ENCODE measurements at places on chromosomes 3 and 15. TPM values are rescaled to one million over a fixed set of nuclear protein-coding genes. Genes with fewer than 3 reads are reported as not detected.
A peak's percentile ranks its signal among the peaks of the same experiment; 100 is the strongest.

Gene SERPINI1
- polyA plus RNA-seq: 7.0 TPM

- no peak for DNase-seq
Observed at GRCh38 chr3:14823910-14824629, 5.3 kb downstream of the FGD5 start.

Gene STRIT1
- 41.8 TPM for polyA plus RNA-seq

DNA sequence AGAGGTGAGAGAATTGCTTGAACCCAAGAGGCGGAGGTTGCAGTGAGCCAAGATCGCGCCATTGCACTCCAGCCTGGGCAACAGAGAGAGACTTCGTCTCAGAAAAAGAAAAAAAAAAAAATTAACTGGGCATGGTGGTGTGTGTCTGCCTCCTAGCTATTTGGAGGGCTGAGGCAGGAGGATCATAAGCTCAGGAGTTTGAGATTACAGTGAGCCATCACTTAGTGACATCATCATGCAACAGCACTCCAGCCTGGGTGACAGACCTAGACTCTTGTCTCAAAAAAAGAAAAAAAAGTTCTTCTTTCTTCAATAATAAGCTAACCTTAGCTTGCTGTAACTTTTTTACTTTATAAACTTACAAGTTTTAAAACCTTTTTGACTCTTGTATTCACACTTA is 99.8 kb downstream of the SLMAP start:
- DNase-seq: no peak

DNA sequence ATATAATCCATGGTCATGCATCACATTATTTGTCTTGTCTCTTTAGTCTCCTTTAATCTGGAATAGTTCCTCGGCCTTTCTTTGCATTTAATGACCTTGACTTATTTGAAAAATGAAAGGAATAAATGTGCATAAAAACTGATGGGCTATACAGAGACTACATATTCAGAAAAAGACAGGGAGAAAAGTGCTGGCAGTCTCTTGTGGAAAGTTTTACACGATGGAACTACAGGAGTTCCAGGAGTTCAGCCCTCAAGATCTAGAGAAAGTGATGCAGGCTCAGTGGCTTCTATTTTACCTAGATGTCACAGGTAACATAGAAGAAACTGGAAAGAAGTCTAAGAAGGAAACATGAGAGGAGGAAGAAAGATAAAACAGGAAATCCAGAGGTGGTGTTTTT is 7.6 kb upstream of the ABTB1 start:
- peak; percentile 65 for DNase-seq

- DNase-seq: no peak
Observed at GRCh38 chr3:24387493-24387892, 107.2 kb downstream of the THRB start.

Gene SIDT1
- 1.9 TPM for polyA plus RNA-seq

- peak; percentile 45 for DNase-seq
Observed at GRCh38 chr15:77160562-77161478, 89.9 kb upstream of the TSPAN3 start.

Gene RAB8B
- 13.2 TPM for polyA plus RNA-seq

GRCh38 chr3:59908280-59908679 is 858.5 kb upstream of the CFAP20DC start:
- no peak for DNase-seq

DNA sequence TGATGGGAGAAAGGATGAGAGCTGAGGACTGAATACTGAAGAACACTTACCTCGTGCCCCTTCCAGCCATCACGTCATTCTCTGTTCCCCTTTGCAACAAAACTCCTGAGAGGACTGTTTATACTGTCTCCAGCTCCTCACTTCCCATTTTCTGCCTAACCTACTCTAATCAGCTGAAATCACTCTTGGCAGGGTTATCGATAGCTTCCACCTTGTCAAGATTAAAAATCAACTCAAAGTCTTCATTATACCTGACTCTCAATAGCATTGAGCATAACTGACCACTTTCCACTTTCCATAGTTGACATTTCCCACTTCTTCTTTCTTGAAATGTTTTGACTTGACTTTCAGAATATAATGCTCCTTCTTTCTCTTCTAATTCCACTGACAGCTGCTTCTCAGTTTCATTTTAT is 4.3 kb downstream of the BTBD1 start:
- DNase-seq: peak; percentile 47

Data from muscle of leg (tissue), 16 donors.